Islet precursor cell (in vitro differentiated cells): ENCODE measurements at places on chromosomes 4 and X.

DNA sequence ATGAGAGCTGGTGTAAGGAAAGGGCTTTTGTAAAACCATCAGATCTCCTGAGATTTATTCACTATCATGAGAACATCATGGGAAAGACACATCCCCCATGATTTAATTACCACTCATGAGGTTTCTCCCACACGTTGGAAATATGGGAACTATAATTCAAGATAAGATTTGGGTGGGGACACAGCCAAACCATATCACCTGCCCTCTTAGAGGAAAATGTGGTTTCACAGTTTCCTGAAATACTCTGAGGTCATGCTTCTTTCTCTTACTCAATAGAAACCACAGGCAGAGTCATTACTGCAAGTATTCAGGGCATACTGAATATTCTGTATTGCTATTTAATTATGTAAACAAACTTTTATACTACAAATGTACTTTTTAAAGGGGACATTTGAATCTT lies 1453.3 kb downstream of the PCDH18 start:
- no peak for DNase-seq

GRCh38 chrX:10923466-10923865 lies 187.7 kb upstream of the HCCS start:
- DNase-seq = no peak

DNA sequence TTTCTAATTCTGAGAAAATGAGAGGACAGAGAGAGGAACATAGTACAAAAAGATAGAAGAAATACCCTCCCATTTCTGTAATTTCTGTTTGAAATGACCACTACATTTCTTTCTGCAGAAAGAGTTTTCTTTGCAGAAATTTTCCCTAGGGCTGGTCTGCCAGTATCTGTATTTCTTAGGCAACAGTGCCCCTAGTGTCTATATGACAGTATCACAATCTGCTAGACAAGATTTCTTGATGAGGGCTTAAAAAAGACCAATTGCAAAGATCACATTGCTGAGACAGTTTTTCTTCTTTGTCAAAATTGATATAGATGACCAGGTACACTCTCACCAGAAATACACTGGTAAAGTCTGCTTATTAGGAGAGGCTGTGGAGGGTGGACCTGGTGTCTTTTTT lies 81.0 kb upstream of the ZDHHC15 start:
- DNase-seq = no peak

- DNase-seq = peak; percentile 79
Observed at GRCh38 chr4:127846061-127846460, 34.6 kb upstream of the PLK4 start.

GRCh38 chr4:2353222-2354107 lies 65.0 kb downstream of the ZFYVE28 start:
- DNase-seq = peak; percentile 45

DNA sequence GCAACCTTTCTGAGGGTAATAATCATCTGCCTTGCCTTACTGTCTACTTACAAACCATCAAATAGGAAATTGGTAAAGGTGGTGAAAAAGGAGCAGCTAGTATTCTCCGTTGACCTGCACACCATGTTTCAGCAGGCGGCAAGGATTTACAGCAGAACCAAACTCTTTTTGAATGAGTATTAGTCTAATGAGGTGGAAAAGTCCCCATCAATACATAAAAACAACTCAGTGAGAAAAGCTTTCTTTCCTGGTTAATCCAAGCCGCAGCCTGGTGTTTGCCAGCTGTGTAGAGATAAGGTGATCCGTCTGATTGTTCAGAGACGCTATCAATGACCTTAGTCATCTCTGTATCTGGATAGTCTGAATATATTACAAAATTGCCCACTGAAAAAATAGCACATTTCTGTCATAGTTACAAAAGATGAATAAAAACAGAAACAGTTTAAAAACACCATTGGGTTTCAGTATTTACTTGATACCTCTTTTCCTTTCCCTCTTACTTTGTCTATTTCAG lies 110.4 kb upstream of the TBC1D9 start:
- no peak for DNase-seq

- DNase-seq = no peak
Observed at GRCh38 chr4:106365613-106366012, 3.0 kb downstream of the GIMD1 start.

DNA sequence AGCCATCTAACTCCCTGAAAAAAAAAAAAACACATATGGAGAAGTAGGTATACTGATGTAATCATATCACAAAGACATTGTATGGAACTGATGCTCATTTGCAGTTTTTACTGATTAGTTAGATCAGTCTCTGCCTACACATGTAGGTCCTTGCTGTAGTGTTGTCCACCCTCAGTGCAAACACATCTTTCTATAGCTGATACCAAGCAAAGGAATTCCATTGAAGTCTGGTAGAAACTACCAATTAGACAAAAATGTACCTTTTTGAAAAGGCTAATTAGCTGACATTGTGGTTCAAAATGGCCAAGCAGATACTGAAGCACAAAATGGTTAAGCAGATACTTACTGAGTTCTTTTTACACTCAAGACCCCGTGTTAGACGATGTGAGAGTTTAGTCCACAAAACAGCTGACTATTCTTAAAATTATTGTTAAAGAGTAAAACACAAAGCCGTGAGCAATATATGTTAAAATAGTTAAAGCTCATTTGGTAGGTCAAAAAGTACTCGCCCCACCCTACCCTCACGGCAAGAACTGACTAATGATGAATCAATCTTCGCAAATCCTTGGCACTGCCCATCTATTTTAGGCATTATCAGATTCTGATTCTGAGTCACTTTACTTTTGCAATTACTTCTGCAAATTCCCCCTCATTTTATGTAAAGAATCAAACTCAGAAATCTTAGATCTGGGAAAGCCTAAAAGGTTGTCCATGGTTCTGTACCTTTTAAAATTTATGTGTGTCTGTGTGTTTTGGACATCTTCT lies 40.4 kb downstream of the COL4A6 start:
- no peak for DNase-seq

GRCh38 chrX:18389966-18390365 lies 35.4 kb upstream of the CDKL5 start:
- no peak for DNase-seq
